Activated T-cell treated with anti-CD3 and anti-CD28 coated beads, Interleukin-2, amount 50 U/mL, for 72 hours (primary cell): ENCODE measurements at places on chromosomes 6 and 20. TPM values are rescaled to one million over a fixed set of nuclear protein-coding genes. Genes with fewer than 3 reads are reported as not detected.

WASF1 gene
- 3.3 TPM for total RNA-seq

TBP gene
- total RNA-seq, result 25.8 TPM

CFAP206 gene
- not detected for total RNA-seq

DNA sequence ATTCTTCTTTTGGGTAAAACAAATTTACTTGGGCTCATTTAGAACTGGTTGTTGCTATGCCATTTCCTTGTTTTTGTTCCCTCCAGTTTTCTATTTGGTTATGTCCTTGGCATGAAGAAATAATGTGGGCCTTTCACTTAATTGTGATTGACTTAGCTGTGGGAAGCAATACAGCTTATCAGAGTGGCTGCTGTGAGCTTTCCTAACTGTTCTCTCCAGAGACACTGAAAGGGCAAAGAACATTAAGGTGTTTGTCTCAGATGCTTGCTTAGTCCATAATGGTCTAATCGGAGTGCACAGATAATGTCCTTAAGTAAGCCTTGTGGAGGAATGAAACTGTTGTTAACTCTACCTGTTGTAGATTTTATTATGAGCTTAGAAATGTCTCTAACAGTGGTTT is 56.6 kb downstream of the SH3BGRL2 start:
- no peak for DNase-seq
- no peak overlapping the region for H3K4me3 ChIP-seq
- H3K27ac ChIP-seq, result no peak overlapping the region
- H3K4me1 ChIP-seq, result no peaks in the 10 kb centered on the region

GRCh38 chr20:49562311-49563014 is 5.5 kb downstream of the PTGIS start:
- DNase-seq, result no peak
- H3K27me3 ChIP-seq, result peaks cover 68% of the 10 kb centered on the region
- no peaks in the 10 kb centered on the region for H3K4me1 ChIP-seq
- no peak overlapping the region for H3K27ac ChIP-seq
